ENCODE measurements at places on chromosomes 1 and 21.

GRCh38 chr1:83017276-83017675 lies 981.7 kb downstream of the TTLL7 start:
- no peak for DNase-seq

DNA sequence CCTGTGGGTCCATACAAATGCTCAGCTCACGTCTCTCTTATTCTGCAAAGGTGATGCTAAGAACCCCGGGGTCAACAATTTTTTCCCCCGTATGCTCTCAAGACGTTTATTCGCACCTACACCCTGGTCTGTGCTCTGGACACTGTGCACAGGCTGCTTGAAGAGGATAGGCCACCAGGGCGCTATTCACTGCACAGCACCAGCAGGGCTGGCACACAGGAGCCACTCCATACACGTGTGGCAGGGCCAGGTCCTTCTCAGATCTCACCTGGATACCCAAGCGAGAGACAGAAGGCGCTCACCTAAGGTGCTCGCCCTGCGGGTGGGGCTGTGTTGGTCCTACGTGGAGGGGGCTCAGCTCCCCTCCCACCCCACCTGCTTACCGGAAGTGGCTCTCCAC lies 16.7 kb downstream of the TMEM63A start:
- DNase-seq, result no peak

DNA sequence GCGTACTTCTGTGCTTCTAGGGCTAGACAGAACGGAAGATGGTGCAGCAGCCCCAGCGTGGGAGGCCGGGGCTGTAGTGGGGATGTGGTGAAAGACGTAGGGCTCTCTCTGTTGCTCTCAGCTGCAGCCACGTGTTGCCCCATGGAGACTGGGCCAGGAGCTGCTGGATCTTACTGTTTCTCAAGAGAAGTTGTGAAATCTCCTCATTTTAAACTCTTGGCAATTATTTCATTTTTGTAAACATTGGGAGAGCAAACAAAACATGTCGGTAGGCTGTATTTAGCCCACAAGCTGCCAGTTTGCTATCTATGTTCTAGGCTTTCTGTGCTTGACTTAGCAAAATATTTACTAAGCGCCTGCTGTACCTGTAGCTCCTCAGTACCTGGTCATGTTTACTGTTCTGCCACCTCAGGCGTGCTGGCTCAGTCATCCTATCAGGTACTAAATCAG lies 15.9 kb upstream of the ELOA start:
- DNase-seq, result no peak

DNA sequence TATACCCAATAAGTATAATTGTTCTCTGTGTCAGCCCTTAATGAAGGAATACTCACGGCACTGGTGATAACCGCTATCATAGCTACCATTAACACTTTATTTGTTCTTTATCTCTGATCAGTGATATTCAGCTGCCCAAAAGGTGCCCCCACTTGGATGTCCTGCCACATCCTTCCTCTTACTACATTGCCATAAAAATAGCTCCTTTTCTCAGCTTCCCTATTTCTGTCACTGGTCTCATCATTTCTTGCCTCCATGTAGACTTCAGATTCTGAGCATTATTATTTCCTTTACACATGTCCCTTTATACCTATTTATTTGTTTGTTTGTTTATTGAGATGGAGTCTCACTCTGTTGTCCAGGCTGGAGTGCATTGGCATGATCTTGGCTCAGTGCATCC lies 2.7 kb upstream of the RAB29 start:
- no peak for DNase-seq

- no peak for DNase-seq
Observed at GRCh38 chr1:228837817-228838716, 102.8 kb downstream of the RHOU start.

- DNase-seq, result no peak
Observed at GRCh38 chr1:203986887-203987461, 85.9 kb upstream of the SOX13 start.

DNA sequence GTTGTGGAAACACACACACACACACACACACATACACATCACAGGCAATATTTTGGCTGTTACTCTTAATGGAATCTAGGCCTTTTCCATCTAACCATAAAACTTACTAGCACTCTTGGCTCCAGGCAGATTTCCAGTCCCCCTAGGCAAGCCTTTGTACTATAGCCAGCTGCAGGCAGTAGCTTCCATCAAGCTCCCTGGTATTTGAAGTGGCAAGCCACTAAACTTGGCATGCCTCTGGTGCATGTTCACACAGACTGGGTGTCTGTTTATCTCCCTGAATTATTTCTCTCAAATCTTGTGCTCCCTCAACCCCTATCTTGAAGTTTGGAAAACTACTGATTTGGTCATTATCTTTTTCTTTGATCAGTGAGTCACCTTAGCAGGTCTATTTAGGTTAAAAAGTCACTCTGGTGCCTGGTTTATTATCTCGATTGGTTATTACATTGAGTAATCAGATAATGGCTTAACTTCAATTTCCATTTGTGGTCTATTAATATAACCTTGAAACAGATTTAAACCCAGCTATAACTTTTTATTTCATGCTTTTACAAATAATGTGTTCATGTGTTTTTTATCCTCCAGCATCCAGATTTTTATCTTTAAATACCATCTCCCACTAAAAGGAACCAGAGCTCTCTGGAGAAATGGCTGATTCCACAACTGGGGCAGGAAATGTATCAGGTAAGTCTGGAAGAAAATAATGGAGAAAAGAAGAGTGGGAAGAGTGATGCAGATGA lies 2.7 kb upstream of the RBM15 start:
- DNase-seq, result no peak

DNA sequence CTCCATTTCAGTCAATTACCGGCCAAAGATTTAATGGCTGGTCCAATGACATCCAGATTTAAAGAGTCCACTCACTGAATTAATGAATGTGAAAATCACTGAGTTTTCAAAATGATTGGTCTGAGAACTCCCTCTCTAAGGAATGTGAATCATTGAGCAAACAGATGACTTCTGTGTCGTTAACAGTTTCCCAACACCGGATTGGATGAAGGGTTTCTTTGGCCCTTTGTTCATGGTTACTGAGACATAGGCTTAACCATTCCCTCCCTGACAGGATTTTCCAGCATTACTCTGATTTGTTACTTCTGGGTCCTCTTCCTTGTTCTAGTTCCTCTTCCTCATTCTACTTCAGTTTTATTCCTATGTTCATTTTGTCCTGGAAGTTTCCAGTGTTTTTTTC lies 1.5 kb upstream of the CLDN17 start:
- DNase-seq, result no peak

GRCh38 chr1:165114889-165115285 lies 241.6 kb downstream of the LMX1A start:
- no peak for DNase-seq

- DNase-seq, result no peak
Observed at GRCh38 chr1:242718967-242719366, 194.5 kb upstream of the PLD5 start.

DNA sequence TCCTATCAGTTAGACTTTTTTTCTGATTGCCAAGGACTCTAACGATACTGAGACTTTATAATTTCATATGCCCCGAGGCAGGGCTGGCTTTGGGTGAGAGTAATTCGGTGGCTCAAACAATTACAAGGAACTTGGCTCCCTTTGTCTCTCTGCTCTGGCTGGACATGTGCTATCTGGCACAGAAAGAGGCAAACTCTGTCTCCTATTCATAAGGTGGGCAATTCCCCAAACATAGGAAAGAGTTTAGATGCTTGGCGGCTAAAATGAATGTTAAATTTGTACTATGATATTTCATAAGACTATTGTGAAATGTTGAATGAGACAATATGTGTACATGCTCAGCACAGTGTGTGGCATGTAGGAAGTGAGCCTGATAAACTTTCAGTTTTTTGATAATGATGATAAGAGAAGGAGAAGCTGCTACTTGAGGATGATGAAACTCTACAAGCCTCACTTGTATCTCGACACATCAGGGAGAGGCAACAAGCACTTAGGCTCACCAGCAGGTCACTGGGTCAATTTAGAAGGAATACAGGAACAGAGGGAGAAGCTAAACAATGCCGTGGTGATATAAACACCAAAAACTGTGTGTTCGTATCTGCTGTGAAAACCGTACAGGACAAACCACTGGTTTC lies 12.6 kb upstream of the NTPCR start:
- no peak for DNase-seq

GRCh38 chr1:178532392-178532791 lies 19.5 kb downstream of the TEX35 start:
- DNase-seq, result peak; percentile 59

- no peak for DNase-seq
Observed at GRCh38 chr1:229757226-229757625, 131.2 kb downstream of the URB2 start.

- DNase-seq, result no peak
Observed at GRCh38 chr21:26965907-26966581, 844 bp downstream of the ADAMTS5 start.

DNA sequence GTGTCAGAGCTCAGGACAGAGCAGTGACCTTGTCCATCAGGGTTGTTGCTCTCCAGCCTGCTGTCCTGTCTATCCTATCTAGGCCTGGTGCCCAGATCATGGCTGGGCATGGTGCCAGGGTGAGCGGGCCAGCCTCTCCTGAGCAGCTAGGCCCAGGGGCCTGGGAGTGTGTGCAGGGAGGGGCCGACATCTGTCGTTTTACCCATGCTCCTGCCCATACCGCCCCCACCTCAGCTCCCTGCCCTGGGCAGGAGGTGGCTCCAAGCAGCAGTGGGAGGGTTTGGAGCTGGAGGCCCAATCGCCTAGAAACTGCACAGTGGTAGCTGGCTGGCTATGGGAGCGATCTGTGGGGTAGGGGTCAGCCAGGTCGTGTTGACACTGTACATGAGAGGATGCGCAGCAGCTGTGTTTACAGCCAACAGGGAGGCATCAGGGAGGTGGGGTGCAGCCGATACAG lies 6.5 kb downstream of the INSRR start:
- no peak for DNase-seq

DNA sequence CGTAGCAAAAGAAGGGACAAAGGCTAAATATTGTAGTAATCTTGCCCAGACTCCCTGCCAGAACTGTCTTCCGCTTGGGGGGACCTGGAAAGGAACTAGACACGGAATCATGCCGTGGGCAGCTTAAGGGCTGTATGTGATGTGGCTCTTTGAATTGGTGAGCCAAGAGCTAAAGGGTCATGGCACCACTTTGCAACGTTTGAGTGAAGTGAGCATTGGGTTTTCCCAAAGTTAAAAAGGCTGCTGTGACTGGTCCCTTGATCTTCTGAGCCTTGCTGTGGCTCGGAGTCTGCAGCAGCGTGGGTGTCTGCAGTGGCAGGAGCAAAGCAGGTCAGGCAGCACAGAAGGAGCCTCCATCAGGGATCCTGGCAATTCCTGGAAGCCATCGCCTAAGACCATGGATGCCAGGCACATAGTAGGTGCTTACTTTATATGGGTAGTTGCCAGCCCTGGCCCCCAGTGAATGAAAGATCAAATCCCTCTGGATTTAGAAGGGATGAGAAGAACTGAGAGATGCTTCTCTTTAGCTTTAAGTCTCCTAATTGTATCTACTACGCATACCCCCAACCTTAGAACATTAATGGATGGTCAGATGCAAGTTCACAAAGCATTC lies 1.8 kb downstream of the SMYD2 start:
- no peak for DNase-seq

- DNase-seq, result no peak
Observed at GRCh38 chr1:52571783-52572182, 18.9 kb upstream of the TUT4 start.

DNA sequence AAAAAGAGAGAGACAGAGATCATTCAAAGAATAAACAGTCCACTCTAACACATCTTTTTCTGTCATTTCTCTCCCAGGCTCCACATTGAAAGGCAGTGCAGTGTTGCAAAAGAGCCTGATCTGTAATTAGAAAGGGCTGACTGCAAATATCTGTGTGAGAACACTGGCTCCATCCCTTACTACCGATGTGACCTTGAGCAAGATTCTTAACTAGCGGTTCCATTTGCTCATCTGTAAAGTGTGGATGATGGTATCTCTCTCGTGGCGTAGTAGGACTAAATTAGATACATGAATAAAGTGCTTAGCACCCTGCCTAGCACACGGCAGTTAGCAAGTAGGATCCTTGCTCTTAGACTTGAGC lies 26.9 kb upstream of the SLC44A3 start:
- DNase-seq, result no peak

DNA sequence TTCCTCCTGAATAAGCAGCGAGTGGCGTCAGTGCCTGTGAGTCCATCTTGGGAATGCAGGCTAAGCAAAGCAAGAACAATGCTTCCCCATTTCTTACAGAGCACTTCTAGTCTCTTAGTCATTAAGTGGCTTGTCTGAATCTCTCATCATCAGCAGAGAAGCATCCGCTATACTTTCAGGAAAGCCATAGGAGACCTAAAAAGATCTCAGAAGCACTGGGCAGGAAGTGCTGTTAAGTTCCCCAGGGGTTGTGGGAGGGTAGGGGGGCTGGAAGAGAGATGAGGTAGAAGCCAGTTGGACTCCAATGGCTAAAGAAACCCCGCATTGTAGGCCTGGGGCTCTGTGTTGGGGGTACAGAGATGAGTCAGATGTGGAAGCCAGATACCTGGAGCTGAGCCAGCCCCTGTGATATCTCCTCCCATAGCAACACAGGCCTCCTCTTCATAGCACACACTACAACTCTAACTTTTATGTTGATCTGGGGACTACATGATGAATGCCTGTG lies 44.9 kb downstream of the SYT6 start:
- no peak for DNase-seq

- DNase-seq, result no peak
Observed at GRCh38 chr1:29664711-29665110, 428.4 kb downstream of the PTPRU start.

DNA sequence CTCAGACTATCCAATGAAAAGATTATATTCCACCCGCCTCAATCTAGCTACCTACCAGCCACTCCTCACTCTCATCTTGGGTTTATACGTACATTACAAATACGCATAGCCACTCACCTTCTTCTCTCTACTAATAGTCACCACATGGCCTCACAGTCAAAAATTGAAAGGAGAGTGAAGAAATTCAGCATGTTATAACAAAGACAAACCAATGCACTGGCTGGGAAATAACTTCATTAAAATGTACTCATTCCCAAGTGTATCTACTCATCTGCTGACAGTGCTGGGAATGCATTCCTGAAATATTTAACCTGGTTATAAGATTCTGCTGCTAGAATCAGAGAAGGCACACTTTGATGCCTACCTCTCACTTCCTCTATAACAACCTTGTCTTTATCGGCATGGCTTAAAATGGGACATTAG lies 6.5 kb downstream of the ZNF644 start:
- no peak for DNase-seq

DNA sequence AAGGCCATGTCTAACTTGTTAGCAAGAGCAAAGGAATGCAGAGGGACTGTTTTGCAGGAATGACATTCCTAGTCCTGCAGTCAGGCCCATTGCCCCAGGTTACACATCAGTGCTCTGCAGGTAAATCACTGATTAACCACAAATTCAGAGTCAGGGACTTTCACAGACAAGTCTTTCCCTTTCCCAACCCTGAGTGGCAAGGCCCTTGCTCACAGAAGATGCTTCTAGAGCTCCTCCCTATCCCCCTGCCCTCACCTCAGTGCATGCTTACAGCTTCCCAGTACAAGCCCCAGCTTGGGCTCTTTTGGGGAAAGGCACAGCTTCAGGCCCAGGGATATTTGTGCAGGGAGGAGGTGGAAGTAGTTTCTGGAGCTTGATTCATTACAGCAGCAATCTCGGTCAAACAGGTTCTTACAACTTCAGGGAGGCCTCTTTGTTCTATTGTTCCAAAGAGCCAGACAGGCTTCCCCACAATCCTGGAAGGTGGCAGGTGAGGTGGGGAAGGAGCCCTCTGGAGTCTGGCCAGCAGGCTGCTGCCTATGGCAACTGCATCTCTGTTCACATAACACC lies 53.9 kb downstream of the CASQ2 start:
- DNase-seq, result no peak
